Amygdala (tissue), 56 donors: ENCODE measurements at places on chromosomes 5 and 9.

GRCh38 chr9:81584099-81584498 is 105.2 kb downstream of the TLE1 start:
- no peak for DNase-seq

GRCh38 chr5:102229685-102230084 is 66.4 kb downstream of the SLCO4C1 start:
- no peak for DNase-seq

DNA sequence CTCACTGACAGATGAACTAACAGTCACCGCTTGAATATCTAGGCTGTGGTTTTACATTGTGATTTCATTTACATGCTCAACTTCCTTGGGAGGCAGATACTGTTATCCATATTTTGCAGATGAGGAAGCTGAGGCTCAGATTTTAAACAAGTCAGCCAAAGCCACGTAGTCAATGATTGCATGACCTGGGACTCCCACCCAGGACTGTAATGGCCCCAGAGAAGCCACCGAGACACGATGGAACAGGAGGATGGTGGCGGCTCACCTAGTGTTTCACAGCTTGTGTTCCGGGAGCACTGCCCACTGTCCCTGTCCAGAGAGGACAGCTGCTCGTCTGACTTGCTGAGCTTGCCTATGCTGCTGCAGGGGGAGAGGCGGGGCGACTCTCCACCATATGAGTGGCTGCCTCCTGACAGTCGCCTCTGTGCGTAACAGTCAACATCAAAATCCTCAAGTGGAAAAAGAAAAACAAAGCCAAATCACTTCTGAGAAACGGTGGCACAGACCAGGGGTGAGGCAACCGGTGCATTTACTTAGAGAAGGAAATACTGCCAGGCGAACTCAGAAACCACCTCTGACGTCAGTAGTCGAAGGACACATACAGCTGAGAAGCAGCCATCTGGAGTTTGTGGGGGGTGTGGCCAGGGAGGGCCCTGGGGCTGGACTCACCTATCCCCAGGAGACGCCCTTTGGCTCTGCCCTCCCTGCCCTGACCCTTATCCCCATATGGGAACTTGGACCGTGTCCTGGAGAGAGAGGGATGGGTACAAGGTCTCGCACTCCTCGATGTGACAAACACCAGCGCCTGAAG is 82.5 kb downstream of the PRRT1B start:
- DNase-seq, result no peak

- DNase-seq, result no peak
Measured at GRCh38 chr9:135409286-135410200, 70.0 kb upstream of the PPP1R26 start.

- DNase-seq, result no peak
Measured at GRCh38 chr9:108655818-108656217, 200.0 kb downstream of the ACTL7B start.

DNA sequence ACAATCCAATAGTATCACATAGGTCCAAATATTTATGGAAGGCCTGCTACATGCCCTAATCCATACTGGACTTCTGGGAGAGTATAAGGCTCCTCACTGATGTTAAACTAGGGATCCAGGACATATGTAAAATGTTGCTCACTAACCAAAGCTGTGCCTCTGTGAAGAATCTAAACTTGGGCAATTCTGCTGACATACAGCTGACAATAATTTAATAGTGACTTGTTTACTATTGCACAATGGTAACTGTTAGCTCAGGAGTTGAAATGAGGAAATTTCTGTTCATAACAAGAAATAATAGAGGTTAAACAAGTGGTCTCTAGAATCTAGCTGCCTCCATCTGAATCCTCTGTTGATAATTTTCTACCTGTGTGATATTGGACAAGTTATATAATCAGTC is 14.9 kb upstream of the CTXN3 start:
- DNase-seq, result no peak

GRCh38 chr9:84748112-84748511 is 78.6 kb downstream of the NTRK2 start:
- DNase-seq, result no peak

DNA sequence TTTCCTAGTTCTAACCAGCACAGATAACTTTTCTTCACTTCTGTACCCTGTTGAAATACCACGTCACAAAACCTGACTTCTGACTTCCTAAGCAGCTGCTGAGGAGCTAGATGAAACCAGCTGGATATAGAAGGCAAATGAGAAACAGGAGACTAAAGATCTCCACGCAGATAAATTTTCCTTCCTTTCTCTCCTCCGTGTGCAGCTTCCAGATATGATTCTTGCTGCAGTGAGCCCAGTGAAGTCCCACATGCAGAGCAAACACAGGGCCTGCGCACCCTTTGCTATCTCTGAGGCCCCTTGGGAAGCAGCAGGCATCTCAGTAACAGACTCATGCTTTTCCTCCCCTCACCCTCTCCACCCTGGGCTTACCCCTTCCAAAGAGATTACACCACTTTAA is 1638.3 kb downstream of the MAT2B start:
- DNase-seq, result no peak

- DNase-seq, result no peak
Measured at GRCh38 chr9:77215874-77216273, 38.5 kb downstream of the VPS13A start.

- DNase-seq, result no peak
Measured at GRCh38 chr9:101796044-101796443, 57.6 kb upstream of the GRIN3A start.

GRCh38 chr9:114953959-114954358 is 23.6 kb upstream of the TNFSF8 start:
- DNase-seq, result no peak

DNA sequence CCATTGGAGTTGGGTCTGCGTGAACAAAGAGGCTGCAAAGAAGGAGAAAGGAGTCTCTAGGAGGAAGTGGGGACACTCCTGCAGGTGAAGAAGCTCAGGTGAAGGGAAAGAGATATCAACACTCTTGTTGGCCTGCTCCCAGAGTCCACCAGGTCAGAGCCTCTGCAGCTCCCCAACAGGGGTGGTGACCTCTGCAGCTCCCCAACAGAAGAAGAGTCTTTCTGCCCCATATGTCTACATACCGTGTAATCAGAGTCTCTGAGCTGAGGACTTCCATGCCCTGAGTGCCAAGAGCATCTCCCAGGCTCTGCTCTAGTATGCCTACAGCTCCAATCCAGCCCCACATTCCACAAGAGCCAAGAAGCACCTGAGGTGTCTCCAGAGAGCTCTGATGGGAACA is 67.4 kb upstream of the TRPC7 start:
- DNase-seq, result no peak

DNA sequence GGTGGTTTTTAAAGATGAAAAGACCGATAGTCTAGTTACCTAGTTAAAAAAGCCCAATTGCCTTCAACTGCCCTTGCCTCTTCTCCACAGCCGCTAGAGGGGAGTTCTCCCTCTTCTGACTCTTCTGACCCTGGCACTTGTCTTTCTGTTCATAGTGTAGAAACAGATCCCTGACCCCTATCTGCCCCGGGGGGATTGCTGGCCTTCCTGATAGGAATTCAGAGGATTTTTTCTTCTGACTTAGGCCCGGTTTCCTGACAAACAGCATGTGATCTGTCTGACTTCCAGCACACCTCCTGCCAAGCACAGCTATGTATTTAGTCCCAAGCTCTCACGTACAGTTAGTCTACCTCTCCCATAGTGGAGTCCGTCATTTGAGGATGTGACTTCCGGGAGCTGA is 5.0 kb upstream of the TMEM268 start:
- DNase-seq, result no peak
